Muscle of arm (tissue), 14 donors: ENCODE measurements at places on chromosomes 3 and 15. TPM values are rescaled to one million over a fixed set of nuclear protein-coding genes. Genes with fewer than 3 reads are reported as not detected.

The DNAJA4 gene
- 69.3 TPM for polyA plus RNA-seq

DNA sequence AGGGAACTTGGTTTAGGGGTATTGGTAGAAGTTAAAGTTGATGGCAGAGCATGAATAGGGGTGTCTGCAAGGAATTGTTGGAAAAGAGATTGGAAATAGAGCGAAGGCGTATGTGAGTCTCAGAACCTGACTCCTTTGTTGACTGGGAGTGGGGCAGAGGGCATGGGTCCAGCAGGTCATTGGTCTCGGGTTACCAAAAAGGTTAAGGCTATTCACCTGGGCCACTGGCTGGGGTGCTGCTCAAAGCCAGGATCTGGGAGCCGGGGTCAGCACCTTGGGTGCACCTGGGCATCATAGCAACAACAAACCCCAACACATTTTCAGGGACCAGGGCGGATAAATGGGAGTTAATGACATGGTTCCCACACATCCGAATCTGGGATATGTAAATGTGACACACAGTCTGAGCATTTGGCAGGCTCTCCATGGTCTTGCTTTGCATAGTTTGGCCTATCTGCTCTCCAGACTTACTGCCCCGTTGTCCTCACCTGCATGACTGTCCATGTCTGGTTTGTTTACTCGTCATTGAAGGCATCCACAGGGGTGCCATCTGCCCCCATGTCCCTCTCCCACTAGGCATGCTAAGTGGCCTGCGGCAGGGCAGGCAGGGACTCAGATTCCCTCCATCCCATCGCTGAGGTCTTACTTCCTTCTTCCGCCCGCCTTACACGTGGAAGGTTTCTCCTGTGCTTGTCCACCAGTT lies 10.1 kb downstream of the KLF13 start:
- DNase-seq = no peak

- DNase-seq = no peak
Measured at GRCh38 chr3:107077391-107077790, 299.8 kb upstream of the CCDC54 start.

DNA sequence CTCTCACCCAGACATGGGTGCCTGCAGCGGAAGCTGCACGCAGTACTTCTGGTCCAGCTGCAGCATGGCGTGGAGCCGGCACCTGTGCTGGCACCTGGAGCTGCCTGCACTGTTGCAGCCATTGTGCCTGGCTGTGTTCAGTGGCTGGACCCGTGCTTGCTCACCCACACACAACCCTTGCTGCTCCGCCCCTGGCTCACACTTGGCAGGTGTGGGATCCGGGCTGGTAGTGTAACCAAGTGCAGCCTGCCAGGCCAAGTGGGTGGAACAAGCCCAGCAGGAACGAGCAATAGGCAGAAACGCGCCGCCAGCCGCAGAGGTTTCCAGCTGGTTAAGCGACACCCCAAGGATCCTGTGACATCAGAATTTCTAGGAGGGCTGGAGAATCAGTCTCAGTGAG lies 11.2 kb upstream of the SCAPER start:
- DNase-seq = no peak

GRCh38 chr15:27091270-27091940 lies 120.4 kb downstream of the GABRG3 start:
- no peak for DNase-seq

The LIPC gene
- polyA plus RNA-seq = 0.20 TPM

DNA sequence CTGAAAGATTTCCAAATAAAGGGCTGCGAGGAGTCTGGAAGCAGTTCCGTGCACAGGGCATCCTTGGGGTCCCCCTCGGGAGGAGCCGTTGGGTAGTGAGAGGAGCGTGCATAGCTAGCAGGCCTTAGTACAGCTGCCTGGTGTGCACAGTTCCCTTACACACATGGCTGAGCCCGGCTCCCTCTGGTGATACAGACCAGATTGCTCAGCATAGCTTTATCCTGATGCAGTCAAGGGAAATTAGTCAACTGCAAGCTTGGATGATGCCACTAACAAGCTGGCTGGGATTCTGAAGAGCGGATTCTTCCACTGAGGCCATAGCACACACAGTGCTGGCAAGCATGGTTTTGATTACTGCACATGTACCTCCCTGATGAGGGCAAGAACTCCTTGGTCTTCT lies 349.4 kb downstream of the LRTM1 start:
- DNase-seq = no peak

DNA sequence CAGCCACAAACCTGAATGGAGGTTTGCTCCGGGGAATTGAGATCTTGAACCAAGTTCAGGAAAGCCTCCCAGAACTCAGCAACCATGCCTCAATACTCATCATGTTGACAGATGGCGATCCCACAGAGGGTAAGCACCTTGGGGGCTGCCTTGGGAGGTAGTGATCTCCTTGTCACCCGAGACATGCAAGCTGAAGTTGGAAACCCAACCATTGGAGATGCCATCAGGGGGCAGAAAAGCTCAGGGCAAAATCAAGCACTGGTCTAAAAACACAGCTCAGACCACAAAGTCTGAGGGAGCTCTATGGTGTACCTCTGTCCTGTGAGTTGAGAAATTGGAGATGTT lies 5.8 kb downstream of the ITIH1 start:
- no peak for DNase-seq

DNA sequence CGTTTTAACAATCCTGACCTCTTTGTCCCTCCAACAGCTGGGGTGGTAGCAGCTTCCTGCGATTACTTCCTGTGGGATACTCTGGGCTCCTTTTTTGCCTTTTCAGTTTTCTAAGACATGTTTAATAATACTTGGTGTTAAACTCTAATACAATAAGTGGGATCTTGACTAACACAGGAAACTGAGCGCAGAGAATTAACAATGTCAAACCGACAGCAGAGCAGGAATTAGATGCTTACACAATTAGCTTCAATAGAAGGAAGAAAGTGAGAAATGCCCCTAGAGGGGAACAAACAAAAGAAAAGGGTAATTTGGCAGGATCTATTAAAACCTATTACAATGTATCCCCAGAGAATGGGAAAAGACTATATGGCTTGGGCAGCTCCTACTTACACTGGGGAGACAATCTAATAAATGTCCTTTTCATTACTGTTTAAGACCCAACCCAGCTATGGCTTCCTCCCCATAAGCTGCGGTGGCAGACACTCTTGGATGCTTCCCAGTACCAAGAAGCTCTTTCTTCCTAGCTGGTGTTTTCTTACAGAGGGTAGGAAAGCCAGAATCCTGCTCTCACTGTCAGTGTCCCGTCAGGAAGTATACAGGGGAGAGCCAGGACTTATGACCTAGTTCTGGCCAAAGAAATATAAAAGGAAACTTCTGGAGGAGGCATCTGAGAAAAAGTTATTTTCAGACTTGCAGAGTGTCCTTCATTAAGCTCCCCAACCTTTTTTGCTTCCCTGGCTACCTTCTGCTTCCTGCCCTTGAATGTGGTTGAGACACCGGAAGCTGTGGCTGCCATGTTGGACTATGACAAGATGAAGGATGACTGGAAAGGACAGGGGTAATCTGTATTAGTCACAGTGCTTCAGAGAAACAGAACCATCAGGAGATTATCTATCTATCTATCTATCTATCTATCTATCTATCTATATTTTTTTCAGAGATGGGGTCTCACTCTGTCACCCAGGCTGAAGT lies 194.1 kb upstream of the KBTBD8 start:
- no peak for DNase-seq

- DNase-seq = no peak
Measured at GRCh38 chr15:89429986-89430385, 66.4 kb downstream of the RHCG start.

The ITIH4 gene
- 42.4 TPM for polyA plus RNA-seq
